ENCODE measurements at places on chromosomes 13 and 19.

- no peak for DNase-seq
Measured at GRCh38 chr13:74450964-74451363, 316.8 kb upstream of the KLF12 start.

GRCh38 chr19:56383826-56384605 is 9.3 kb downstream of the ZNF582 start:
- DNase-seq: no peak

- DNase-seq: no peak
Measured at GRCh38 chr13:94234738-94235137, 244.7 kb downstream of the DCT start.

DNA sequence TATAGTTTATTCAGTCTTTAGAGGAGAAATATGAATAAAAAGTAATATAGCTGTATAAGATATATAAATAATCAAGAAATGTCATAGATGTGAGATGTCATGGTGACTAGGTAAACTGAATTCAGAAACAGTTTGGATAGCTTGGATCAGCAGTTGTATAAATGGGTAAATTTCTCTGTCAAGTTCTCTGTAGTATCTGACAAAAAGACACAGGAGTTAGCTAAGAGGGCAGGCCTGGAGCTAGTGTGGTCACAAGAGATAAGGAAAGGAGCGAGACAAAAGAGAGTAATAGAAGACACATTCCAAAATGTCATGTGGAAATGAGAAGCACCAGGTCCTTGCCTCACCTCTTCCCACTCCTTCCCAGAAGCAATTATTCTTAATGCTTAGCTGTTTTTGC is 349.0 kb downstream of the LMO7 start:
- no peak for DNase-seq

DNA sequence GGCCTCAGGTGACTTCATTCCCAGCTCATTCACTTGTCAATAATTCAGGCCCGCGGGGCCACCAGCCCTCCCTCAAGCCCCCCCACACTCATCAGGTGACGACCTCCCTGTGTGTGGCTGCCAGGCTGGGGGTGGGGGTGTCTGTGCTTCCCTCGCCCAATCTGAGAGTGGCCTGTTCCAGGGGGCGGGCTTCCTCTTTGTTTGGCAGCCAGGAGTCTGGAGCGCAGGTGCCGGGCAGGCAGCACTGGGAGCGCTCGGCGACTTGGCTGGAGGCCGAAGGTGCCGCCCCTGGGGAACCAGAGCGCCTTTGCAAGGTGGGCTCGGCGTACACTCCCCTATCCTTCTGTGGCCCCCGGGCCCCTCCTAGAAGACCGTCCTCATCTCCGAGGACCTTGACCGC is 5.4 kb upstream of the ZNF98 start:
- DNase-seq: no peak

GRCh38 chr13:73599232-73600128 is 534.7 kb downstream of the KLF12 start:
- no peak for DNase-seq

Data from endothelial cell (in vitro differentiated cells).